Left lung (tissue), 14 donors: ENCODE measurements at places on chromosomes 2 and 18. TPM values are rescaled to one million over a fixed set of nuclear protein-coding genes. Genes with fewer than 3 reads are reported as not detected.

Gene NOL4
- total RNA-seq, result not detected

Gene TTC27
- 12.6 TPM for total RNA-seq

Gene AQP12A
- total RNA-seq, result not detected

Gene SCN7A
- total RNA-seq, result 24.6 TPM

Gene SCN9A
- 15.6 TPM for total RNA-seq

Gene ADGRF3
- total RNA-seq, result 0.08 TPM

Gene COL4A3
- 43.3 TPM for total RNA-seq

DNA sequence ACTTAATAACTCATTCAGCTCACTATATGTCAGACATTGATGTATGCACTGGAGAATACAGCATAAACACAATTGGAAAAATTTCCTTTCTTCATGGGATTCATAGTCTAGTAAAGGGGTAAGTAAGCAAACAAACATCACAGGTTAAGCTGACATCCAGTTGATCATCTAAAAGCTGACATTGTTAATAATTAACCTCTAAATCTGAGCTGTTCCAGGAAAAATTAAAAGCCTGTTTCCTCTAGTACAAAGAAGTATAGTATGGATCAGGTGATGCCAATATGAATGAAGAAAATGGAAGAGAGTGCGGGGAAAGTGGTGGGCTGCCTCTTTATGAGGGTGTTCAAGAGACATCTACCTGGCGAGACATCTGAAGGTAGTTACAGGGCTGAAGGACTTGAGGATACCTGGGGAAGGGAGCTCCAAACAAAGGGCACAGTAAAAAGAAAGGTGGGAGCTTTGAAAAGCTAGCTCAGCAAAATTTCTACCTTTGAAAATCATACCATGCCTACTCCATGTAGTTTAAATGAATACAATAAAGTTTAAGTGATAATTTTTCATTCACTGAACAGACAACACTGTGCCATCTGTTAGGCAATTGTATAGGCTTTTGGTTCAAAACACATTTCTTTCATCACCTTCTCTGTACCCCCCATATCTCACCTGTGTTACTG, 619.3 kb downstream of the TRIB2 start:
- no peak for DNase-seq
- H3K4me3 ChIP-seq, result no peak overlapping the region
- H3K36me3 ChIP-seq, result no peaks in the 10 kb centered on the region

DNA sequence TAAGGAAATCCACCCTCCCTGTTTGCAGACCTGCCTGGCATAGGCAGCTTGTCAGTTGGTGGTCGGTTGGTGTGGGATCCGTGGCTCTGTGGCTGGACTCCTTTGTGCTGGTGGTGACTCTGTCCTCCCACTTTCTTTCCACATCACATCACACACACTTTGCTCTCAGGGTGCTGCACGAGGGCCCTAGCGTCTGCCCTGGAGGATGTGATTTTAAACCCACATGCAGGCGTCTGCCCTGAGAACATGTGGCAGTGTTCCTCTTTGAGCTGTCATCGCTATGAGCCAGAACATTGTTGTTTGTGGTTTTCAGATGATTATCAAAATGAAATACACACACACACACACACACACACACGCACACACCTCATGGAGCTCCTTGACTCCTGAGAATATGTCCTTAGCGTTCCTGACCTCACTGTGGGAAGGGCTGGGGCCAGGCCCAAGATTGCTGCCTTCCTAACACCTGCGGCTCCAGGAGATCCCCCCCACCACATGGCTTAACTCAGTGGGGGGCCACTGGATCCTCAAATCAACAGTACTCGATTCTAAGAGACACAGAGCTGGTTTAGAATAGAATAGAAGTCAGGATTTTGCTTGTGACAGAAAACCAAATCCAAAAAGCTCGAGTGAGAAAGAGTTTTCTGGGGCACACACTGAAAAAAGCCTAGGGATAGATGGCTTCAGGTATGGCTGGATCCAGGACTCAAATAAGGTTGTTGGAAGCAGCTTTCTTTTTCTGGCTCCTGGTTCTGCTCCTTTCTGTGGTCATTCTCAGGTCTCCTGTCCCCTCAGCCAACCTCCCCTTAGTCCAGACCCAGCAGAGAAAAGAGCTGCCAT, 54.8 kb downstream of the RTP5 start:
- DNase-seq, result no peak
- no peak overlapping the region for H3K27ac ChIP-seq
- no peaks in the 10 kb centered on the region for H3K36me3 ChIP-seq

- no peak overlapping the region for H3K27ac ChIP-seq
- H3K4me1 ChIP-seq, result no peaks in the 10 kb centered on the region
- no peaks in the 10 kb centered on the region for H3K27me3 ChIP-seq
- H3K36me3 ChIP-seq, result no peaks in the 10 kb centered on the region
Measured at GRCh38 chr2:150309311-150310080, 178.0 kb downstream of the RND3 start.

GRCh38 chr2:159118115-159118858, 149.8 kb downstream of the TANC1 start:
- DNase-seq, result peak; percentile 85
- H3K4me1 ChIP-seq, result peaks cover 4% of the 10 kb centered on the region
- H3K27me3 ChIP-seq, result no peaks in the 10 kb centered on the region
- H3K4me3 ChIP-seq, result no peak overlapping the region

- no peak for DNase-seq
- no peaks in the 10 kb centered on the region for H3K36me3 ChIP-seq
- no peak overlapping the region for H3K27ac ChIP-seq
- no peak overlapping the region for H3K4me3 ChIP-seq
- no peaks in the 10 kb centered on the region for H3K4me1 ChIP-seq
Measured at GRCh38 chr2:224428787-224429440, 27.0 kb upstream of the FAM124B start.

GRCh38 chr18:34357944-34358580, 133.3 kb upstream of the NOL4 start:
- no peaks in the 10 kb centered on the region for H3K4me1 ChIP-seq
- H3K36me3 ChIP-seq, result no peaks in the 10 kb centered on the region
- no peak overlapping the region for H3K27ac ChIP-seq
- H3K4me3 ChIP-seq, result no peak overlapping the region

GRCh38 chr2:127606625-127607398, 39.1 kb upstream of the GPR17 start:
- no peak for DNase-seq
- no peaks in the 10 kb centered on the region for H3K4me1 ChIP-seq
- H3K4me3 ChIP-seq, result no peak overlapping the region
- H3K27me3 ChIP-seq, result no peaks in the 10 kb centered on the region
- H3K36me3 ChIP-seq, result no peaks in the 10 kb centered on the region

- DNase-seq, result no peak
- H3K27me3 ChIP-seq, result peaks cover 13% of the 10 kb centered on the region
- H3K27ac ChIP-seq, result no peak overlapping the region
- H3K4me1 ChIP-seq, result no peaks in the 10 kb centered on the region
Measured at GRCh38 chr2:129722306-129723019, 257.0 kb upstream of the RAB6C start.

GRCh38 chr18:58058720-58059119, 14.7 kb downstream of the NEDD4L start:
- H3K27me3 ChIP-seq, result no peaks in the 10 kb centered on the region
- no peak for DNase-seq
- no peak overlapping the region for H3K27ac ChIP-seq
- H3K4me3 ChIP-seq, result no peak overlapping the region
- no peaks in the 10 kb centered on the region for H3K36me3 ChIP-seq

- H3K4me3 ChIP-seq, result no peak overlapping the region
- H3K27me3 ChIP-seq, result no peaks in the 10 kb centered on the region
- DNase-seq, result no peak
- no peaks in the 10 kb centered on the region for H3K36me3 ChIP-seq
Measured at GRCh38 chr18:3836483-3837335, 386.7 kb downstream of the TGIF1 start.

DNA sequence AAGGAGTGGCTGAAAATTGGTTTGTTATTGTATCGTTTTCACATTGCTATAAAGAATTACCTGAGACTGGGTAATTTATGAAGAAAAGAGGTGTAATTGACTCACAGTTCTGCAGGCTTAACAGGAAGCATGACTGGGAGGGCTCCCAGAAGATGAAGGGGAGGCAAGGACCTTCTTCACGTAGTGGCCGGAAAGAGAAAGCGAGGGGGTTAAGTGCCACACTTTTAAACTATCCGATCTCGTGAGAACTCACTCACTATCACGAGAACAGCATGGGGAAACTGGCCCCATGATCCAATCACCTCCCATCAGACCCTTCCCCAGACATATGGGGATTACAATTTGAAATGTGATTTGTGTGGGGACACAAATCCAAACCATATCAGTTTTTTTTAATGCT, 81.6 kb downstream of the FBXO15 start:
- H3K4me1 ChIP-seq, result no peaks in the 10 kb centered on the region
- H3K4me3 ChIP-seq, result no peak overlapping the region
- no peak overlapping the region for H3K27ac ChIP-seq
- peaks cover 7% of the 10 kb centered on the region for H3K27me3 ChIP-seq
- no peak for DNase-seq
- no peaks in the 10 kb centered on the region for H3K36me3 ChIP-seq

- H3K27ac ChIP-seq, result no peak overlapping the region
- H3K27me3 ChIP-seq, result peaks cover 45% of the 10 kb centered on the region
- no peak for DNase-seq
- H3K36me3 ChIP-seq, result no peaks in the 10 kb centered on the region
Measured at GRCh38 chr2:95301876-95302641, 4.9 kb downstream of the KCNIP3 start.

DNA sequence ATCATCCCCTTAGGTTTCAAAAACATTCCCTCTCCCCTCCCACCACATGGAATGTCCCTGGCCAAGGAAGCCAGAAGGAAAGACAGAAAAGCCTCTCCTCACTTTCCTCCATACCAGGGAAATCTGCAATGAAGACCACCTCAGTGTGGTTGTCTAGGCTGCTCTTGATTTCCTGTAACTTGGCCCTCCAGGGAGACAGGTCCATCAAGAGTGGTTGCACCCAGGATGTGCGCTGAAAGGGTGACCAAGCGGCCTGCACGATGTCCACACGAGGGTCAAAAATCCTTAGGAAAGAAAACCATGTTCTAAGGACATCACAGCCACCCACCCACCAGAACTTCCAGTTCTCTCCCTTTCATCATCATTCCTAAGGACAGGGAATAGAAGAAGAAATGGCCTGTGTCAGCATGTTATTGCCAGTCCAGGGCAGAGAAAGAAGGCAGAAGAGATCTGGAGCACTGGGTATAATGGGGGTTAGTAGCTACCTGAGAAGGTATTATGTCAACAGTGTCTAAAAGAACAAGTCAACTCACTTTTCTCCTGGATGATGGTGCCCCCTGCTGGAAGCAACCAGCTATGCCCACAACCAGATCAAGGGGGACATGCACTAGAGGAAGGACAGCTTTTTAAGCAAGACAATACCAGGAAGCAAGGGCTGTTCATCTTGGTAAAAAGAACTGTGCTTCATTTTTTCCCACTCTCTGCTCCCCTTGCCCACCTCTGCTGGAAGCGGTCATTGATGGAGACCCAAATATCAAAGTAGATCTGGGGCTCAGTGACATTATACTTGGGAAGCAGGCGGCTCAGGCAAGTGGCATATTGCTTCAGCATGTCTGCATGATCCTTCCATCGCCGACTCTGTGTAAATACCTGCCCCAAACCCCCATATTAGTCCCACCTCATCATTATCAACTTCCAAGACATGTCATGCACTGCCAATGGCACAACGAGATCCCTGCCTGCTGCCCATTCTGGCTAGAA, 9.3 kb downstream of the GGCX start:
- DNase-seq, result peak; percentile 83
- H3K4me1 ChIP-seq, result peaks cover 27% of the 10 kb centered on the region
- no peak overlapping the region for H3K27ac ChIP-seq
- no peaks in the 10 kb centered on the region for H3K27me3 ChIP-seq
